ENCODE measurements at places on chromosomes 7 and 10.

- DNase-seq: no peak
These were observed 94.9 kb downstream of the OAT start for GRCh38 chr10:124323806-124324205.

GRCh38 chr7:157585113-157585861 is 248.5 kb downstream of the DNAJB6 start:
- no peak for DNase-seq

DNA sequence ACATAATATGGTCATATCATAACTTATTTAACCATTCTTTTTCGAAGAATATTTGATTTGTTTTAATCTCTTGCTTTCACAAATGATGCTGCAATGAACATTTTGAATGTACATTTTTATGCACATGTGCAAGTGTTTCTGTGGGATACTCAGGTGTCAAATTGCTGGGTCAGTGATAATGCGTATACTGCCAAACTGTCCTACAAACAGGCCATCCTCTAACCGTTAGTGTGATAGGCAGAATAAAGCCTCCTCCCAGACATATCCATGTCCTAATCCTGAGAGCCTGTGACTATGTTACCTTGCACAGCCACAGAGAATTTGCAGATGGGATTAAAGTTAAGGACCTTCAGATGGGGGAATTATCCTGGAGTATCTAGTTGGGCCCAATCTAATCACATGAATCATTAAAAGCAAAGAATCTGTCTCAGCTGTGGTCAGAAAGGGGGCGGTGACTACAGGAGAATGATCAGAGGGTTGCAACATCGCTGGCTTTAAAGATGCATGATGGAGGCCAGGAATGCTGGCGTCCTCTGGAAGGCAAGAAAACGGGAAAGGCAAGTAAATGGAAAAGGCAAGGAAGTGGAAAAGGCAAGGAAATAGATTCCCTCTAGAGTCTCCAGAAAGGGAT is 46.7 kb downstream of the FZD1 start:
- DNase-seq: no peak

- DNase-seq: peak; percentile 29
These were observed 1.6 kb downstream of the GLUD1 start for GRCh38 chr10:87092861-87093631.

- no peak for DNase-seq
These were observed 65.9 kb upstream of the ATP6V0A4 start for GRCh38 chr7:138863931-138864330.

- peak; percentile 68 for DNase-seq
These were observed 77.9 kb downstream of the KIAA1549 start for GRCh38 chr7:138903186-138903820.

GRCh38 chr10:19921300-19922140 is 105.3 kb downstream of the PLXDC2 start:
- no peak for DNase-seq

DNA sequence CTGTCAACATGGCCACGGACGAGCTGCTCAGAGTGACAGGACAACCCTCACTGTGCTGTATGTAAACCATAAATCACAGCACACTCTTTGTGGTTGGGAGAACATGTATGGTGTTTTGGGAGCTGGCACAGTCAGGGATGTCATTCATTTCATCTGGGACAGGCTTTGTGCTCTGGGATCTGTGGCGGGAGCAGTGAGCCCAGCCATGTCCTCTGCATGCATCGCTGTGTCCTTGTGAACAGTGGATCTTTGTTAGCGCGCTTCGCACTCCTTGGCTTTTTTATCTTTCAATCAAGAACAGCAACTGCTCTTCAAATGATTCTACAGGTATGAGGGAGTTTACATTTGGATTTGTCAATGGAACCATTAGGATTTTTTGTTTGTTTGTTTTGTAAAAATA is 7.1 kb downstream of the CCM2 start:
- DNase-seq: no peak

DNA sequence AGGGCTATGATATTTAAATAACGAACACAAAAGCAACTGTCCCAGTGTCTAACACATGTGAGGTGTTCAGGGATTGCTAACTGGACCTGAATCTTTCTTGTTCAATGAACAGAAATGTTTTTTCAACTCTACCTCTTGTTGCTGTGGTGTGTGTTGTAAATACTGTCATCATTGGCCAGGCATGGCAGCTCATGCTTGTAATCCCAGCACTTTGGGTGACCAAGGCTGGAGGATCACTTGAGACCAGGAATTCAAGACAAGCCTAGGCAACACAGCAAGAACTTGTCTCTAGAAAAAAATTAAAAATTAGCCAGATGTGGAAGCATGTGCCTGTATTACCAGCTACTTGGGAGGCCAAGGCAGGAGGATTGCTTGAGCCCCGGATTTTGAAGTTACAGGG is 1250.9 kb downstream of the TYW1 start:
- DNase-seq: no peak

DNA sequence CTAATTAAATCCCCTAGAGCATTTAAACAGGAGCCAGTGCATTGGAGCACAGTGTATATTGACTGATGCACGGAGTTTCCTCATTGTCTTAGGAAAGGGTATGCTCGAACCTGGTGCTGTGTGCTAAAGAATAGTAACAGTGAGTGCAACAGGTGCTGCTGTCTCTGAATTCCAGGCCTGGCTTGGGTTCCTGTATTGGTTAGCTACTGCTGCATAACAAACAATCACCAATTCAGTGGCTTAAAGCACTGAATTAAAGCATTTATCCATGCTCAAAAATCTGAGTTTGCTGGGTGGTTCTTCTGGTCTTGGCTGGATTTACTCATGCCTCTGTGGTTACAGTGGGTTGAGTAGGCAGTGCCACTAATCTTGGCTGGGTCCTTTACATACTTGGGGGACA is 1.8 kb upstream of the PNLIPRP1 start:
- no peak for DNase-seq

- DNase-seq: no peak
These were observed 155.5 kb upstream of the AHR start for GRCh38 chr7:17142831-17143541.

DNA sequence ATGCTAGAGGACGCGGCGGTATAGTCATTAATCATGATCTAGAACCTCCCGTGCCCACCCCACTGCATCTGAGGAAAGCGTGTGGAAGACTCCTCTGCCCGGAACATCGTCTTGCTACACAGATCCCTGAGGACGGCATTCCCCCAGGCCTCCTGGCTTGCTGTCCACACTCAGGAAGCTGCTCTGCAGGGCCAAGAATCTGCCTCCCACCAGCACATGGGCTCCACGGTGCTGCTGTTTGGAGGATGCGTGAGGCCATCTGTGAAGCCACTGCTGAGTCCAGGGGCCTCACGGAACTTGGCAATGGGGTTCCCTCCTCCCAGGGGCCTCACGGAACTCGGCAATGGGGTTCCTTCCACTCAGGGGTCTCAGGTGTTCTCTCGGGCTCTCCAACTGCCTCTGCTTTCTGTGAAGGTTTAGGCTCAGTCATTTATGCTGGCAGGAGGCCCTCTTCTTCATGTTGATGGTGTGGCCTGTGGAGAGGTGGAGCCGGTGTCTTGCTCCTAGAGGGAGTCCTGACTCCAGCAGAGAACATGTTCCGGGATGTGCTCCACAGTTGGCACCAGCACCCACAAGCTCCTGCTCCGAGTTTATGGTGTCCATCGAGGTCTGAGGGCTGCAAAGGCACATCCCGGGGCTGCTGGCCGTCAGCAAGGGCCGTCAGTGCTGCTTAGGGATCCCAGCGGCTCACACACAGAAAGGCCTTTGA is 273.3 kb downstream of the DNAJB6 start:
- no peak for DNase-seq

DNA sequence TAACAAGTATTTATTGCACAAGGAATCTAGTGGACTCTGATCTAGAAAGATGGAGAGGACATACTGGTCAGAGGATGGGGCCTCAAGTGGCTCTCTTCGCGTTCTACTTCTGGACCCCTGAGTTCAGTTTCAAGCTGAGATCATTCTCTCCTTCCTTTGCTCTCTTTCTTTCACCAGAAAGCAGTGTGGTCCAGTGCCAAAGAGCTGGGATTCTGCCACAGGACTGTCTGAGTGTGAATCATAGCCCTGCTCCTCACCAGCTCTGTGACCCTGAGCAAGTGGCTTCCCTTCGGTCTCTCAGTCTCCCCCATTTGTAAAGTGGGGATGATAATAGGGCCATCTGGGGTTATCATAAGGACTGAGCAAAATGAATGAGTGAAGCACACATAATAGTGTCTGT is 715.2 kb downstream of the SUGCT start:
- no peak for DNase-seq

- no peak for DNase-seq
These were observed 66.4 kb downstream of the MYL10 start for GRCh38 chr7:101562531-101563197.

GRCh38 chr10:118457824-118458428 is 115.8 kb upstream of the FAM204A start:
- no peak for DNase-seq

- no peak for DNase-seq
These were observed 120.9 kb upstream of the TMEM106B start for GRCh38 chr7:12089951-12090756.

- DNase-seq: no peak
These were observed 166.3 kb upstream of the RNF32 start for GRCh38 chr7:156474241-156474743.

DNA sequence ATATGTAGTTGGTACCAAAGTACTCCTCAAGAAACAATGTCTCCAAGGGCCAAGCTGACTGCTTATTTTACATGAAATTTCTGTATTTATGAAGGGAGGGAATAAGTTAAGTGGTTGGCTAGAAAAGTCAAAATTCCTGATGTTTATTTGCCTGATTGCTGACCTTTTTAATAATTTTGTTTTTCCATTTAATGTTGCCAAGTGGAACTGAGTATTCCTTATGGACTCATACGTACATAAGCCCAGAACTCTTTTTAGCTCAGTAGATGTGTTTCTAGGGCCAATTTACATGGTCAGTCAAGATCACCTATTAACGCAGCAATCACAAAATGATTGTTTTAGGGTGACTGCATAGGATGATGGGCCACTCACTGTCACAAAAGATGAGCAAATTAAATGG is 78.3 kb upstream of the FZD8 start:
- no peak for DNase-seq

- no peak for DNase-seq
These were observed 33.9 kb downstream of the MYL10 start for GRCh38 chr7:101595246-101595645.

GRCh38 chr10:89428877-89429276 is 14.5 kb downstream of the IFIT5 start:
- no peak for DNase-seq

- no peak for DNase-seq
These were observed 252.8 kb downstream of the ZMYND11 start for GRCh38 chr10:387909-388660.

- DNase-seq: no peak
These were observed 44.4 kb downstream of the PFKFB3 start for GRCh38 chr10:6247041-6247712.

GRCh38 chr10:125049216-125049881 is 107.4 kb downstream of the ZRANB1 start:
- no peak for DNase-seq

GRCh38 chr10:71290806-71291527 is 28.1 kb upstream of the SLC29A3 start:
- no peak for DNase-seq

- no peak for DNase-seq
These were observed 55.4 kb upstream of the RNF32 start for GRCh38 chr7:156585025-156585648.
